Upper lobe of right lung (tissue), 1 donor: ENCODE measurements at places on chromosomes 2 and 18. TPM values are rescaled to one million over a fixed set of nuclear protein-coding genes. Genes with fewer than 3 reads are reported as not detected.

- DNase-seq = peak; percentile 39
These were observed 27.9 kb upstream of the ODC1 start for GRCh38 chr2:10475811-10476660.

- no peak for DNase-seq
These were observed 232.7 kb upstream of the UBE2E3 start for GRCh38 chr2:180747728-180748127.

Gene REG3G
- total RNA-seq = not detected

- DNase-seq = no peak
These were observed 49.0 kb downstream of the PSMG2 start for GRCh38 chr18:12751891-12752290.

Gene SEMA4F
- 9.0 TPM for total RNA-seq

DNA sequence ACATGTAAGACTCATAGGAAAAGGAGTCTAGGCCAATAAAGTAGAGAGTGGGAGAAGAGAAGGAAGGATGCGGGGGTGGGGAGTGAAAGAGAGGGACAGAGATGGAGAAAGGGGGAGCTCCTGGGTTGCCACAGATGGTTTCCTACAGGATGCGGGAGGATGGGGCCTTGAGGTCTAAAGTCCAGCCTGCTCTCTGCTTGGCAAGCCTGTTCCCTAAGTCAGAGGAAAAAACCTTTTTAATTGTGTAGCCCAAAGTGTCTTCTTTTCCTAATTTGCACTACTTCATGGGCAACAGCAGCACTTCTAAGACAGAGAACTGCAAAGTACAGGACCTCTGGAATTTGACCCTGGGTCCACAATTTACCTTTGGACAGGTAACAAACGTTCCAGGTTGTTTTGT is 1.4 kb upstream of the FAM110C start:
- DNase-seq = no peak

GRCh38 chr18:2410688-2411087 is 160.6 kb downstream of the METTL4 start:
- no peak for DNase-seq

Gene STAM2
- total RNA-seq = 42.5 TPM

DNA sequence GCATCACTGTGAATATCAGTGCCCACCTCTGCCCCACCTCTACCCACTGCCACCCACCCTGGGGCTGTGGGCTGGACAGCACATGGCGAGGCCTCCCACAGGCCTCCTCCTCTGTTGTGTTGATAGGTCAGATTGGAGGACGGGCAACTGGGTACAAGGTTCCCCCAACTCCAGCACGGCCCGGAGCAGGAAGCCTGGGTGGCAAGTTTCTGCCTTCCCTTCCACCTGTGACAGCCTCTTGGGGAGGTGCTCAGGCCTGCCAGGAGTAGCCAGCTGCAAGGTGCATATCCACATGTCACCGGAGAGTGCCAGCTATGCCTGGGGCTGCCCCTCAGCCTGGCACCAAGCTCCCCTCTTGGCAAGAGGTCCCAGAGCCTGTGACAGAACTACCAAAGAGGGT is 6.9 kb upstream of the ECEL1 start:
- DNase-seq = no peak

DNA sequence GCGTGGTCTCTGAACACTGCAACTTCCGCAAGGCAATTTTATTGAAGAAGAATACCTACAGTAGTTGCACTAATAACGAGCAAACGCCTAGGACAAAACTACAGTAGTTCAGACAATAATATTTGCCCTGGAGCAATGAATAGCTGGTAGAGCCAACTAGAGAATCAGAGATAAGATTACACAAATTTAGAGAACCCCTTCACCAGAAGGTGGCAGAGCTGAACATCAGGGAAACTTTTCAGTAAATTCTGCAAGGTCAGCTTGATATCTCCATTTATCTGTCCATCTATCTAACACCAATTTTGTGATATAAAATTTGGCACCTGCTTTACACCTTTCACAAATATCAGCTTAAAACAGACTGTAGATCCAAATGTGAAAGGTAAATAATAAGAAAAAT is 43.8 kb downstream of the CDH19 start:
- DNase-seq = no peak

DNA sequence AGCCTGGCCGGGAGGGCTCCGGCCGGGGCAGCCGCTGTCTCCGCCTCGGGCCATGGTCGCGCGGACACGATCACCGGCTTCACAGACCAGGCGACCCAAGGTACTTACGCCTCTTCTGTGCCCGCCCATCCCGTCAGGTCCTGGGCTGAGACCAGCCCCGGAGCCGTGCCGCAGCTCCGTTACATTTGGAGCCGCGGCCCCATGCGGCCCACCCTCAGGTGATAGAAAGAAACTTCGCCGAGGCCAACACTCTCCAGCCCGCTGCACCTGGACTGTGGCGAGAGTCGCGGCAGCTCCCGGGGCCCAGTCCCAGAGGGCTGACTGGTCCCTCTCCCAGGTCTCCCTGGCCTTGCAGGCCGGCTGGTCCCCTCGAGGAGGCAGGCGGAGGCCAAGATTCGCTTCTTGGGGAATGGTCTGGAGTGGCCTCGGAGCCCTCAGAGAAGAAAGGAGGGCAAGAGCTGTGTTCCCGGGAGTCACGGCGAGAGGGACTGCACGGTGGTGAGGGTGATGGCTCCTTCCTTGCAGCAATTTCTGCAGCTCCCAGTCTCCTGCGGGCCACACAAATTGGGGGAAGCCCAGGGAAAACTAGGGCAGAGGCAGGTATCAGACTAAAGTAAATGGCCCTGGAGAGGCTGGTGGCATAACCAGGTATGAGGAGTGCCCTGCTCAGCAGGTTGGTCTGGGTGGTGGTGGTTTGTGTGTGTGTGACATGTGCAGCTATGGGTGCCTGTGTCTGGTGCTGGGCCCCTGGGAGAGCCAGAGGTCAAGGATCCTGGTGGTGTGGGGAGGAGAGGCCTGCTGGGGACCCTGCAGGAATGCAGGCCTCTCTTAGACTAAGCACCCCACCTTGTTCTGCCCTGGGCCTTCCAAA is 822 bp downstream of the GDF7 start:
- DNase-seq = peak; percentile 63
